Fibroblast of mammary gland (primary cell): ENCODE measurements at places on chromosomes 1 and 21.

- no peak for DNase-seq
Measured at GRCh38 chr1:38929476-38929875, 12.2 kb downstream of the RHBDL2 start.

GRCh38 chr1:997713-997992, 2.2 kb downstream of the HES4 start:
- no peak for DNase-seq

DNA sequence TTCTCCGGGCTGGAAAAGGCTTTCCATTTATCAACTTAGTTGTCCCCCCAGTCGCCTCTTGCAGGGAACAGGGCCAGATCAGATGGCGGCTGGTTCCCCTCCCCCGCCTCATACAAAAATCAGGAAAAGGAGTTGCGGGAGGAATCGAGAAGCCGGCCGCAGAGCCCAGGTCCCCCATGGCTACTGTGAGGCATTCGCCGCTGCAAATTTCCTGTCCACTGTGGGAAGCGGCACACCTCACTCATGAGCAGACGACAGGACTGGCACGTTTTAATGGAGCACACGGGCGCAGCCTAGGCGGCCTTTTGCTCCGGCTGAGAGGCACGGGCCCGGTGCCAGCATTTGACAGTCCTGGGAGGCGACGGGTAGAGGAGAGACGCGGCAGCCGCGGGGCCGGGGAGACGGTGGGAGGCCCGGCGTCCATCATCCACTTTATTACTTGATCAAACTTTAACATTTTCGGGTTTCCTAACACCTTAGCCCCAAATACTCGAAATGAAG, 1.1 kb downstream of the GNG4 start:
- DNase-seq: no peak

DNA sequence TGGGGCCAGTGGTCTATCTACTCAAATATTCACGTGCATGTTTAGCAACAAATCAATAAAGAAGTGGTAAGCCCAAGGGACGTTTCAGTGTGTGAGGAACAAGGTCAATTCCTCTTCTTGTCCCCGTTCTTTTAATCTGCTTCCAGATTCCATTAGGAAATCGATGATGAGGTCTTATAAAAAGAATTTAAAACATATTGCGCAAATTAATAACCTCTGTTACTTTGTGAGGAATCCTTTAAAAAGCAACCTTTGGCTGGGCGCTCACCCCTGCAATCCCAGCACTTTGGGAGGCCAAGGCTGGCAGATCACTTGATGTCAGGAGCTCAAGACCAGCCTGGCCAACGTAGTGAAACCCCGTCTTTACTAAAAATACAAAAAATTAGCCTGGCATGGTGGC, 113.0 kb upstream of the TMPRSS2 start:
- peak; percentile 83 for DNase-seq

DNA sequence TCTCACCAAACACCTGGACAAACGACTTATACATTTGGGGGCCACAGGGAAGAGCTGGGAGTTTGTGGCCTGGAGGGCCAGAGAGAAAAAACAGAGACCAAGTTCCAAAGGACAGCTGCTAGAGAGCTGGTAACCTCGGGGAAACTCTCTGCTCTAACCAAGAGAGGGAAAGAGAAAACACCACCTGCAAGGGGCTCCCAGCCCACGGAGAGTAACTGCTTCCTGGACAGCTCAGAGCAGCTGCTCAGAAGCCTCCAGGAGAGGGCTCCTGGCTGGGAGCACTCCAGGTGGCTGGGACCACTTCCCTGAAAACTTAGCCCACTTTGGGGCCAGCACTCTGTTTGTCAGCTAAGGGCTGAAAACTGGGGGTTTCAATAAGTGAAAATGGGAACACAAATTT, 154.8 kb upstream of the GRIK3 start:
- DNase-seq: no peak

- DNase-seq: no peak
Measured at GRCh38 chr21:18089786-18090185, 154.8 kb upstream of the CHODL start.

DNA sequence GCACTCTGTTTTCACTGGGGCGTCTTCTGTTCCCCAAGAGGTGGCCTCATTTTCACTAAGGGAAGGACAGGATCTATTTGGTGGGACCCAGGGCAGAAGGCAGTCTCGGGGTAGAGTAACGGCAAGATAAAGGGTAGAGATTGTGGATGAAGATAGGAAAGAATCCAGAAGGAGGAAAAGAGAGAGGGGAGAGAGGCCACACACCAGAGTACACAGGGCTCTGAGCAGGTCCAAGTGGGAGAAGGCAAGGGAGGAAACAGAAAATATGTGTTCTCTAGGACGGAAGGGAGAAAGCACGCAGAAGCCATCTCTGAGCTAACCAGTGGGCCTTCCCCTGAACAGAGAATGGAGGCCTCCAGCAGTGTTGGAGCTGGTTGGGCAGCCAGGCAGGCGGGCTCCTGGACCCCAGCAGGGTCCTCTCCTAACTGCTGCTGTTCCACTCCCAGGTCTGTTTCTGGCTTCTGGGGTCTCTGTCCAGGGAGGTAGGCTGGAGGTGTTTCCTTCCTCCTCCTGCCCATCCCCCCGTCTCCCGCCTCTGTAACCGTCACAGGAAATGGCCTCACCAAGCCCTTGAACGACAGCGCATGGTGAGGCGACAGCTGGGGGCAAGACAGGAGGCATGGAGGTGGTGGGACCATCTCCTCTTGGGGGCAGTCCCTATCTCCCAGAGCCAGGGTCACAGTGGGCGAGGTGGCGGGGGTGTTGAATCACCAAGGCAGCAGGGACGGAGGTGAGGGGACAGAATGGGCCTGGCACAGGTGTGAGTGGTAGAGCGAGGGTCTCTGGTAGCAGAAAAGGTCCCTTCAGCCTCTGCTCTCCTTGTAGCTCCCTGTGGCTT, 649 bp downstream of the PTPN7 start:
- DNase-seq: no peak

- peak; percentile 51 for DNase-seq
Measured at GRCh38 chr1:42962641-42963377, 4.1 kb upstream of the SLC2A1 start.

DNA sequence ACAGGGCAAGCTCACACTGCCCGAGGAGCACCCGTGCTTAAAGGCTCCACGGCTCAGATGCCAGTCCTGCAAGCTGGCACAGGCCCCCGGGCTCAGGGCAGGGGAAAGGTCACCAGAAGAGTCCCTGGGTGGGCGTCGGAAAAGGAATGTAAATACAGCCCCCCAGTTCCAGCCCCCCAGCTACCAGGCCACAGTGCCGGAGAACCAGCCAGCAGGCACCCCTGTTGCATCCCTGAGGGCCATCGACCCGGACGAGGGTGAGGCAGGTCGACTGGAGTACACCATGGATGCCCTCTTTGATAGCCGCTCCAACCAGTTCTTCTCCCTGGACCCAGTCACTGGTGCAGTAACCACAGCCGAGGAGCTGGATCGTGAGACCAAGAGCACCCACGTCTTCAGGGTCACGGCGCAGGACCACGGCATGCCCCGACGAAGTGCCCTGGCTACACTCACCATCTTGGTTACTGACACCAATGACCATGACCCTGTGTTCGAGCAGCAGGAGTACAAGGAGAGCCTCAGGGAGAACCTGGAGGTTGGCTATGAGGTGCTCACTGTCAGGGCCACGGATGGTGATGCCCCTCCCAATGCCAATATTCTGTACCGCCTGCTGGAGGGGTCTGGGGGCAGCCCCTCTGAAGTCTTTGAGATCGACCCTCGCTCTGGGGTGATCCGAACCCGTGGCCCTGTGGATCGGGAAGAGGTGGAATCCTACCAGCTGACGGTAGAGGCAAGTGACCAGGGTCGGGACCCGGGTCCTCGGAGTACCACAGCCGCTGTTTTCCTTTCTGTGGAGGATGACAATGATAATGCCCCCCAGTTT, 1.3 kb downstream of the CELSR2 start:
- DNase-seq: no peak

- no peak for DNase-seq
Measured at GRCh38 chr1:76023669-76024435, 50.7 kb upstream of the ST6GALNAC3 start.

- DNase-seq: peak; percentile 35
Measured at GRCh38 chr21:35150562-35151226, 101.6 kb upstream of the RUNX1 start.

- DNase-seq: peak; percentile 63
Measured at GRCh38 chr1:8560611-8561544, 243.0 kb downstream of the SLC45A1 start.

- DNase-seq: no peak
Measured at GRCh38 chr1:154575951-154576566, 8.5 kb downstream of the CHRNB2 start.

- peak; percentile 93 for DNase-seq
Measured at GRCh38 chr1:152167835-152168534, 9.0 kb upstream of the RPTN start.

GRCh38 chr1:3186526-3186921, 117.5 kb downstream of the PRDM16 start:
- DNase-seq: no peak

DNA sequence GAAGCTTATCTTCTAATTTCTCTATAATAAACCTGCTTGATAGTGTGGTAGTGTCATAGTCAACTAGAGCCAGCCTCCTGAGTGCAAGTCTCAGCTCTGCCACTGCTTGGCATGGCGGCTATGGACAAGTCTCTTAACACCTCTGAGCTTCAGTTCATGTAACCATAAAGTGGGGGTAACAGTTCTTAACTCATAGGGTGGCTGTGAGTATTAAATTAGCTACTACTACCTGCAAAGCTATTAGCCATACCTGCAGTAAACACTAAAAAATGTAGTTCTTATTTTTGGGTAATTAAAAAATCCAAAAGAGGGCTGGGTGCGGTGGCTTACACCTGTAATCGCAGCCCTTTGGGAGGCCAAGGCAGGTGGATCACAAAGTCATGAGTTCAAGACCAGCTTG, 2.2 kb upstream of the CDC42 start:
- no peak for DNase-seq

GRCh38 chr1:240255922-240256321, 164.2 kb downstream of the FMN2 start:
- peak; percentile 21 for DNase-seq

DNA sequence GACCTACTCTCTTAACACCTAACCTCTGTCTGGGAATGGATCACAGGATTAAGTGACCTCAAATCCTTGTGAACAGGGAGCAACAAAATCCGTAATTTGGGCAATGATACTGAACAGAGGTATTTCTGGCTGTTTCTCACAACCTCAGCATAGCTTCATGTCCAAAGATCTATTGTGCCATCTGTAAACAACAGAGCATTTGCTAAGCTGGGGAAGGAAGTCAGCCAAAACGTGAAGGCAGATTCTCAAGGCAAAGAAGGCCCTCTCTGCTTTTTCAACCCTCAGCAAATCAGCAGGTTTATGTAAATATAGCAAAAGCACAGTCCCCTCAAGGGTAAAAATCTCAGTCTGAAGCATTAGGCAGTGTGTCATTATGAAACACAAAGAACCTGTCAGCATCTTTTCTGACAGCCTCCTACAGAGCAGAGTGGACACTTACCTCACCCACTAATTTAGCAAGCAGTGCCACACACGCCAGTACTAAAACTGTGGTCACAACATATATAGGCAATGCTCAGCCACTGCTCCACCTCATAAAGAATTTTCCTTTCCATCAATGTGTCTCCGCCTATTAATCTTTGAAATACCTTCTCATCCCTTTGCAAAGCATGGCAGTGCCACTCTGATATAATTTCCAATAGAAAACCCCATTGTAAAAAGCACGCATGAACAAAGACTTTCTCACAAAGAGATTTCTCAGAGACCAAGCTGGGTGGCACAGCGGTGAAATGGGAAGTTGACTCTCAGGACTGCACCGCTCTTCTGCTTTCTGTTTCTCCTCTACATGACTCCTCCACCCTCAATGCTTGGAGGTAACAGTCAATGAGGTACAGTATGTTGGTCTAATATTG, 188.0 kb downstream of the RERE start:
- DNase-seq: peak; percentile 45

- DNase-seq: no peak
Measured at GRCh38 chr1:59625384-59625783, 189.4 kb upstream of the HOOK1 start.

- no peak for DNase-seq
Measured at GRCh38 chr21:27743971-27744564, 777.2 kb upstream of the ADAMTS5 start.

GRCh38 chr1:208219659-208220282, 24.4 kb downstream of the PLXNA2 start:
- DNase-seq: peak; percentile 58

GRCh38 chr1:214552174-214552608, 789 bp upstream of the PTPN14 start:
- DNase-seq: peak; percentile 66

GRCh38 chr1:101898137-101898536, 98.6 kb downstream of the OLFM3 start:
- DNase-seq: no peak

DNA sequence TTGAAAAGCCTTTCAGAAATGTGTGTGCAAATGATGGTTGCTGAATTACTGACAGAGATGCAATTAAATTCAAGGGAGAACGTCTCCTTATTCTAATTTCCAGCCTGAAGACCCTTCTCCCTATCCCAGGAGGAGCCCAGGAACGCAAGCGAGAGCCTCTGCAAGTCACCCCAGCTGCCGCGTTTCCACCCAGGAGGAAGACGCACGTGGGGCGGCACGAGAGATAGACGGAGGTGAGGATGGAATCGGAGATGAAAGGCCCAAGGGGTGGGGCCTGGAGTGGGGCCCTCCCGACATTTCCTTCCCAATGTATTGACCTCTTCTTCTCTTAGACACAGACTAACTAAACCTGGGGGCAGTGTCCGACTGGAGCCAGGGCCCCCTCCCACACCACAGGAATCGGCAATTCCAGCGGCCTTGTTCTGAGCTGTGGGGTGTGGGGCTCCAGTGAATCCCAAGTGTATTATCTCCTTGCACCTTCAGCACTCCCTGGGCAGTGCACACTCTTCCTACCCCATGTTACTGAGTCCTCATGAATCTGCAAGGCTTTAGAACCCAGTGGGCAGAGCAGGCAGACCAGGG, 322.5 kb downstream of the AJAP1 start:
- no peak for DNase-seq

GRCh38 chr1:90879281-90879680, 142.6 kb downstream of the ZNF644 start:
- DNase-seq: peak; percentile 8

DNA sequence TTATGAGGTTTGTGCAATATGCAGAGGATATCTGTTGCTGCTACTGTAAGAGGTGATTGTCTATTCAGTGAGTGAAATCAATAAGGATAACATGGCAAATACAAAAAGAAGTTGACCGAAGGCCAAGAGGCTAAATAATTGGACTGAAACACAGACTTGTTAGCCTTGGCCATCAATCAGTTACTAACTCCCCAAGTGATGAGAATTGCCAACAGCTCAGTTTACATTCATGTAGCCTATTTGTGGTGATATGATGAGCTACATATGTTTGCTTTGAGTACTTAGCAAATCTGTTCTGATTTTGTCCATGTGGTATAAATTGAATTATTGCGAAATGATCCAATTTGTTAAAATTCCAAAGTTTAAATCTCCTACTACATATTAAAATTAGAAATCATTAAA, 68.6 kb upstream of the VAV3 start:
- DNase-seq: peak; percentile 28
